Lung (tissue), 17 donors: ENCODE measurements at places on chromosomes 3 and 15.

DNA sequence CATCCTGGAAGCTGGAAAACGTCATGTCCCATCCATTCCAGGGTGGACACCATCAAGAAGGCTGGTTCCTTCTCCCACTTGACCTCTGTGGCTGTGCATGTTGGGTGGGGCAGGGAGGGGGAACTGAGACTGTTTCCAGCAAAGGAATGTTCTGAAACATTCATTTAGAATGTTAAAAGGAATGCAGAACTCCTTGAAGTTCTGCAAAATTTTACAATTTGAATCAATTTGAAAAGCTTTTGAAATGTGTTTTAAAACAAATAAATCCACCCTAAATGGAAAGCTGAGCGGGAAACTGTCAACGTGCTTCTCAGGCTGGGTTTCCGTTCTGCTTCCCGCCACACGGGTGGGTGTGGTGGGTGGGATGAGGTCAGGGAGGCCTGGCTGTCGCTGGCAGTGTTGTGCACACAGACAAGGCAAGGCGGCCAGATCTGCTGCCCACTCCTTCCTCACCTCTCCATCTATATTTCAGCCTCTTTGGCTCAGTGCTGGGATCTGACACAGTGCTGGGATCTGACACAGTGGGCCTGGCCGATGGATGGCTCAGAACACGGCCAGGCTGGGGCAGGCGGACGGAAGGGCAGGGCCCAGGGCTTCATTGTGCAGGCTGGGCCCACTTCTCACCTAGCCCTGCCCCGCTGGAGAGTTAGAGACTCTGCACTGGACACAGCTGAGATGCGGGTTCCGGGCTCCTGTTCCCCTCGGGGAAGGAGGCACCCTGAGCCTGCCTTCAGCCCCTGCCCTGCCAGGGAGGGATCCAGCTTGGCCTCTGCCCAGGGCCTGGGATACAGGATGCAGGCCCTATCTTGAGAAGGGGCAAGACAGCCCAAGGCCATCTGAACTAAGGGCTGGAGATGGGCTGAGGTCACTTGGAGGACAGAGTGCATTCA lies 110.4 kb downstream of the TMEM266 start:
- no peak for DNase-seq

- DNase-seq = no peak
These were observed 99.8 kb downstream of the TMEM108 start for GRCh38 chr3:133138017-133138416.

DNA sequence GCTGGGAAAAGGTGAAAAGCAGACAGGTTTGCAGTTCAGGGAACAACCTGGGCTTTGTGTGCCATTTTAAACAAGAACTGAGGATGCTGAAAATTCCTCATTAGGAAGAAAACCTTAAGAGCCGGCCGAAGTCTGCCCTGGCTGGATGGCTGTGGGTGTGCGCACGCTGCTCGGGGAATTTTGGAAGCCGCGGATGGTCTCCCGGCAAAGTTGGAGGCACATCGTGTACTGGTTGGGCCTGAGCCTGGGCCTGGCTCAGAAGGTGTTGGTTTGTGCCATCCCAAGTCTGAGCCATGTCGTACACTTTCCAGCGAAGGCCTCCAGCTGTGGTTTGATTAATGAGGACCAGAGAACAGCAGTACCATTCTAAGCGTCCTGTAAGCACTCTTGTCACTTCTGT lies 188.2 kb downstream of the ATP10A start:
- DNase-seq = no peak

- no peak for DNase-seq
These were observed 48.5 kb downstream of the TM6SF1 start for GRCh38 chr15:83155942-83156341.

GRCh38 chr3:149559525-149559924 lies 85.0 kb downstream of the TM4SF4 start:
- no peak for DNase-seq

- no peak for DNase-seq
These were observed 24.7 kb upstream of the TM2D3 start for GRCh38 chr15:101676921-101677329.

GRCh38 chr15:63121382-63122001 lies at the start of gene LACTB:
LACTB (plus strand) TSS chr15:63121861; CDS start chr15:63121872, 11 bp downstream.
- peak; percentile 94 for DNase-seq

DNA sequence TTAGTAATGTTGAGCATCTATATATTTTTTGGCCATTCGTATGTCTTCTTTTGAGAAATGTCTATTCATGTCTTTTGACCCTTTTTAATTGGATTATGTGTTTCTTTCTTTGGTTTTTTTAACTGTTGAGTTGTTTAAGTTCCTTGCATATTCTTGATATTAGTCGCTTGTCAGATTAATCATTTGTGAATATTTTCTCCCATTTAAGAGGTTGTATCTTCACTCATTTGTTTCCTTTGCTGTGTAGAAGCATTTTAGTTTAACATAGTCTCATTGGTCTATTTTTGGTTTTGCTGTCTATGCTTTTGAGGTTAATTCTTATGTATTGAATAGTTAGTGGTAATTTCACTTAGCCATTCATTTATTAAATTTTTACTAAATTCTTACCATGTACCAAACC lies 283.8 kb downstream of the ZPLD1 start:
- DNase-seq = no peak

DNA sequence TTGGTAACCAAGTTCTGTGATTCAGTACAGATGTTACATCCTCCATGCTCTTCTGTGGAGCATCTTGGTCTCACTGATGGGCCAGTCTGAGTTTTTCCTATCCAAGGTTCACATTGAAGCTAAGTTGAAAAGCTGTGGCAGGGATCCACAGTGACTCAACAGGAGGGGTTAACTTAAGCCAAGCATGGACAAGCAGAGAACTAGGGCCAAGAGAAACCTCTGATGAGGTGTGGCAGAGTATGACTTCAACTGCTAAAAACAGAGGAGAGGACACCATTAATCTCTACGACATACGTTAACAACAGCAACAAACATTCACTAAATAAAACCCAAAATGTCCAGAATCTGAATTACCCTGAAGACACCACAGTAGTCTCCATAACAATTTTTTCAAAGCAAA lies 268.1 kb upstream of the UBE2E2 start:
- DNase-seq = peak; percentile 78

- no peak for DNase-seq
These were observed 315.0 kb downstream of the OCA2 start for GRCh38 chr15:27784107-27784506.
